Common myeloid progenitor, CD34-positive (primary cell): ENCODE measurements at places on chromosomes 5 and 9.
A peak's percentile ranks its signal among the peaks of the same experiment; 100 is the strongest.

- H3K4me3 ChIP-seq: no peak overlapping the region
- H3K27me3 ChIP-seq: no peaks in the 10 kb centered on the region
- no peaks in the 10 kb centered on the region for H3K4me1 ChIP-seq
- no peak for DNase-seq
These were observed 103.5 kb upstream of the ARRDC3 start for GRCh38 chr5:91486638-91487037.

DNA sequence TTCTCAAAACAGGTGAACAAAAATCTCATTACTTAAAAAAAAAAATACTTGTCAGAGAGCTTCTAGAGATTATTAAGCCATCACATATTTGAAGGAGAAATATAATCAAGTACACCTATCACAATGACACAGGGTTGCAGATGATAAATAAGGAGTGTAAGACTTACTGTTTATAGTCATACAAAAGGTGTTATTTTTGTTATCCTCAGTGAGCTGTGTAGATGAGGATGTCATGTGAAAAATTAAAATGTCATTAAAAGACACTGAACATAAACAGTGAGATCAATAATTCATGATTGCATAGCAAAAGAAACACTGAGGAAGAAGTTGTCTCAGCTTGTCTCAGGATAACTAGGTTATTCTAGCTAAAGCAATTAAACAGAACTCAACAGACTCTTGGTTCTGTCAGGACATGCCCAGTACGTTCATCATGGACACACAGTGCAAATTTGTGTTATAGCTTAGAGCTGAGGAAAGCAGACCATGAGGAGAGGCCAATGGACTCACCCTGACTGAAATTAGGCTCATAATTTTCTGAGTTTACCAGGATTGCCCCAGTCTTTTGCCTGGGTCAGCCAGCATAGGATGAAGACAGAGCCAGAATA lies 1162.6 kb upstream of the C9orf72 start:
- H3K36me3 ChIP-seq: no peaks in the 10 kb centered on the region
- no peak for DNase-seq
- no peak overlapping the region for H3K27ac ChIP-seq
- H3K4me1 ChIP-seq: no peaks in the 10 kb centered on the region

GRCh38 chr5:127585661-127586060 lies 63.2 kb upstream of the CTXN3 start:
- H3K4me3 ChIP-seq: no peak overlapping the region
- DNase-seq: no peak
- no peak overlapping the region for H3K27ac ChIP-seq

DNA sequence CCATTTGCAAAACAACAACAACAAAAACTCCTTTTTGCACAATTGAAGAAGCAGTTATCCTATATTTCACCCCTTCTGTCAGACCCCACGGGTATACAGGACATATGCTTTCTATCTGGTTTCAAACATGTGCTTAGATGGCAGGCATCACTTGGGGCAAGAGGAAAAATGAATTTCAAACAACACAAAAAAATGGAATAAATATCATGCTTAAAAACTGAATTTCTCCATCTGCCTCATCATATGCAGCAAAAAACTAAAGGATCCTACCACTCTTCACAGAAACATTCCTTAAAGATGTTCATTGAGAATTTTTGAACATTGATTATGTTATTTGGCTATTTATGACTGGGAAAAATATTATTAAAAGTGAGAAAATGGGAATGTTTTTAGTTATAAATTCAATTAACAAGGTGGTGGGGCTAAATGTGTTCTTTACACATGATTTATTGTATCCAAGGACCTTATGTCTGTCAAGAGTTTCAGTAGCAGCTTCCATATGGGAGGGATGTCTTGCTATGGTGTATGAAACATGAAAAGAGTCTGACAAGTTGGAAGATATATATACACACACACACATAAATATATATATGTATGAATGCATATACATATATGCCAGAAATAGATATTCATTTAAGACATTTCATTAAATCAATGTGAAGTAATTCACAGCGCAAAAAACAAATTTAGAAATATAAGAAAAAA lies 358.0 kb downstream of the CDH12 start:
- H3K27me3 ChIP-seq: no peaks in the 10 kb centered on the region
- no peak overlapping the region for H3K4me3 ChIP-seq
- no peak overlapping the region for H3K27ac ChIP-seq
- no peaks in the 10 kb centered on the region for H3K36me3 ChIP-seq
- H3K4me1 ChIP-seq: no peaks in the 10 kb centered on the region

GRCh38 chr9:129377931-129378661 lies 200.0 kb upstream of the IER5L start:
- H3K4me3 ChIP-seq: no peak overlapping the region
- DNase-seq: no peak
- no peaks in the 10 kb centered on the region for H3K36me3 ChIP-seq
- H3K27ac ChIP-seq: no peak overlapping the region
- H3K27me3 ChIP-seq: no peaks in the 10 kb centered on the region

DNA sequence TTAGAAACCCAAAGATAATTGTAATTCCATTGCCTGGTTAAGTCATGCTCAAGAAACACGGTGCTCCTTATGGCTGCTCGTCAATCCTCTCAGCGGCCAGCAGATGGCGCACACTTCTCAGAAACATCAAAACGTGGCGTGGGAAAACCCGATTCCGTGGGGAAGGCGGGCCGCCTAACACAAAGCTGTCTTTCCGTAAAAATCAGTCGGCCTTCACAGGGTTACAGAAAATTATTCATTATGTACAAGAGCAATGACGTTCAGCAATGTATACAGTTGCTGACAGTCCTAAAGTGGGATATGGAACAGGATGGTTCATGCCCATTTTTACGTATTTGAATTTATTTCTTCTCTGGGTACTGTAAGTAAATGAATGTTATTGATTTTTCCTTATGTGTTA lies 83.5 kb downstream of the PDE4D start:
- no peaks in the 10 kb centered on the region for H3K4me1 ChIP-seq
- H3K4me3 ChIP-seq: no peak overlapping the region
- H3K27ac ChIP-seq: no peak overlapping the region
- H3K27me3 ChIP-seq: no peaks in the 10 kb centered on the region
- DNase-seq: peak; percentile 82

GRCh38 chr9:112624711-112625707 lies 92.9 kb downstream of the INIP start:
- H3K4me3 ChIP-seq: no peak overlapping the region
- H3K4me1 ChIP-seq: peaks cover 4% of the 10 kb centered on the region
- H3K27ac ChIP-seq: no peak overlapping the region
- H3K27me3 ChIP-seq: no peaks in the 10 kb centered on the region
- DNase-seq: no peak

GRCh38 chr9:129762985-129763926 lies 10.4 kb upstream of the PTGES start:
- DNase-seq: no peak
- H3K4me1 ChIP-seq: no peaks in the 10 kb centered on the region
- no peaks in the 10 kb centered on the region for H3K27me3 ChIP-seq
- no peak overlapping the region for H3K4me3 ChIP-seq
- H3K36me3 ChIP-seq: no peaks in the 10 kb centered on the region

- H3K27me3 ChIP-seq: no peaks in the 10 kb centered on the region
- peaks cover 3% of the 10 kb centered on the region for H3K36me3 ChIP-seq
- no peak overlapping the region for H3K27ac ChIP-seq
- no peak overlapping the region for H3K4me3 ChIP-seq
These were observed 196.2 kb downstream of the AOPEP start for GRCh38 chr9:94922691-94923107.
